Hindlimb muscle (tissue), 1 donor: ENCODE measurements at places on chromosomes 4 and X.

DNA sequence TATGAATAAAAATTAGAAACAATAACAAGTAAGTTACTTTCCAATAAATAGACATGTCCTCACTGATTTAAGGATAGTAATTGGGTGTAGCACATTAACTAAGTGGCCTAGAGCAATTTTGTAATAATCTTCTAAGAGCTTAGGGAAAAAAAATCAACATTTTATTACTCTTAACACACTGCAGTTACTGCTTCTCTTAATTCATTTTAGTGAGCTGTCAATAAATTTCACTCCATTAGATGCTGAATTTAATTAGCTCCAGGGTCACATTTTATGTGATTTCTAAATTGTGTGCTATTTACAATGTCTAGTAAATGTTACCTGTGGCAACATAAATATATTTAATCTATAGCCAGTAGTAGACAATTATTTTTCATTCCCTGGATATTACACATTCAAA lies 612.0 kb downstream of the C4orf33 start:
- DNase-seq = no peak

DNA sequence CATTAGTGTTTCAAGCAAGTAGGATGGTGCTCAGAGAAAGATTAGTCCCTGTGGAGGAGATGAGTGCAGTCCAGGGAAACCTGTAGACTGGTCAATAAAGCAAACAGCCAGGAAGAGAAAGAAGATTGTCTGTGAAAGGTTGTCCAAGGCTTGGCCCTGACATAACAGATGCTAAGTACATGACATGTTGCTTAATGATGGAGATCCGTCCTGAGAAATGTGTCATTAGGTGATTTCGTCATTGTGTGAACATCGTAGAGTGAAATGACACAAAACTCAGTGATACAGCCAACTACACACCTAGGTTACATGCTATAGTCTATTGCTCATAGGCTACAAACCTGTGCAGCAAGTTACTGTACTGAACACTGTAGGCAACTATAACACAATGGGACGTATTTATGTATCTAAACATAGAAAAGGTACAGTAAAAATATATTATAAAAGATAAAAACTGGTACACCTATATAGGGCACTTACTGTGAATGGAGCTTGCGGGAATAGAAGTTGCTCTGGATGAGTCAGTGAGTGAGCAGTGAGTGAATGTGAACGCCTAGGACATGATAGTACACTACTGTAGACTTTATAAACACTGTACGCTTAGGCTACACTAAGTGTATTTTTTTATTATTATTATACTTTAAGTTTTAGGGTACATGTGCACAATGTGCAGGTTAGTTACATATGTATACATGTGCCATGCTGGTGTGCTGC lies 9.0 kb upstream of the PRSS48 start:
- no peak for DNase-seq

DNA sequence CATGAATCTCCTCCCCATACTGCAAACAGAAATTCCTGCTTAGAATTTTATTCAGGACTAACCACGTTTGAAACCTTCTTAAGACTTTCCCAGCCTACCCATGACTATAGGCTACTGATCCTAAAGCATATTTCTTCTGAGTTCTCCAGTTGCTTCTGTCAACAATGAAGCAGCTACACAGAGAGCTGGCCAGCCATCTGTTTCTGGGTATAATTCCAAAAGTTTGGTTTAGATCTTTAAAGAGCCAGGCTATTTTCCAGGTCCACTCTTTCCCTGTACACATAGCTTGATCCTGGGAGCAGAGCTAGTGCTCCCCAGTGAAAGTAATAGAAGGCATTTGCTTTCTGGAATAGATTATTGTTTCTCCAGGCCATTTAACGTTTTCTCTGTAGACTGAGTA lies 4.0 kb upstream of the ITM2A start:
- DNase-seq = peak; percentile 40

GRCh38 chr4:95124906-95125504 lies 367.2 kb downstream of the BMPR1B start:
- peak; percentile 51 for DNase-seq

DNA sequence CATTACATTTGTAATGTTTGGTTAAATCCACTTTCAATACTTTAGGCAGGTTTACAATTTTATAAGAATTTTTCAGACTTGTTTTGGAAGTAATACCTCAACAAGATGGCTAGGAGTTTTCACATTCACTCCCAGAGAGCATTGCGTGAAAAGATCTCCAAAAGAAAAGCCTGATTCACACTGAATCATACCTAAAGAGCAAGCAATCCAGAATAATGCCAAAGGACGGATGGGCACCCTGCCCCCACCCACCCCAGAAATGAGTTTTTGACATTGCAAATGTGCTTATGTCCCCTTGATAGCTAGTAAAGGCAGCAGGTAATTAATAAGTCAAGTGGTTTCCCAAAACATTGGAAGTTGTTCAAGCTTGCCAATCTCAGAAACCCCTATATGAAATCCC lies 557.7 kb upstream of the TENM3 start:
- no peak for DNase-seq

DNA sequence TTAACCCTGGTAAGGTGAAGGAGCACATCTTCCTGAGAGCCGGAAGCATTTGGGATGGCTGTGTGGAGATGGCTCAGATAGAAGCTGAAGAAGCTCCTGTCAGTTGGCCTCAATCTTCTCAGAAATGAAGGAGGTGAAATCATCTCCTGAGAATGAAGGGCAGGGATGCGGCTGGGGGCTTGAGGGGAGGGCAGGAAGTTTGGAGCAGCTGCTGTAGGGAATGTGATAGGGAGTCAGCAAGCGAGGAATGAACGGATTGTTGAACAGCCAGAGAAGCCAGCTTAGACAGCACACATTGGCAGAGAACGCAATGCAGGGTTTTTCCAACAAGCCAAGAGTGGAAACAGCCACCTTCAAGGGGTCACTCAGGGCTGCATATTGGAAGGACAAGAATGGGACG lies 10.0 kb downstream of the KCNE5 start:
- DNase-seq = no peak

DNA sequence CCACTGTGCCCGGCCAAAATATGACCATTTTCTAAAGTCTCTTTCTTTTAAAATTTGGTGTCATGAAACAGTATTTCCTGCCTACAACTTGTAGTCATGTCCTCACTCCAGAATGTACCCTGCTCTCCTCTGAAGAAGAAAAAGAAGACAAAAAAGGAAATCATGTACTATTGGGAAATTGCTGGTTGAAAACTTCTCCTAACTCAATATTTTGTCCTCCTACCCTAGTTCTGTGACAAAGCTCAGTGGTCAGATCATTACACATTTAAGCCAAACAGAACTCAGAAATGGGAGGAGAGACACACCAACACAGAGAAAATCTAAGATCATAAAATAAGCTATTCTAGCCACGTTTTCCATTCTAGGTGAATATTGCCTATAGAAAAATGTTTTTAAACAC lies 127.7 kb downstream of the IRF2 start:
- DNase-seq = no peak

DNA sequence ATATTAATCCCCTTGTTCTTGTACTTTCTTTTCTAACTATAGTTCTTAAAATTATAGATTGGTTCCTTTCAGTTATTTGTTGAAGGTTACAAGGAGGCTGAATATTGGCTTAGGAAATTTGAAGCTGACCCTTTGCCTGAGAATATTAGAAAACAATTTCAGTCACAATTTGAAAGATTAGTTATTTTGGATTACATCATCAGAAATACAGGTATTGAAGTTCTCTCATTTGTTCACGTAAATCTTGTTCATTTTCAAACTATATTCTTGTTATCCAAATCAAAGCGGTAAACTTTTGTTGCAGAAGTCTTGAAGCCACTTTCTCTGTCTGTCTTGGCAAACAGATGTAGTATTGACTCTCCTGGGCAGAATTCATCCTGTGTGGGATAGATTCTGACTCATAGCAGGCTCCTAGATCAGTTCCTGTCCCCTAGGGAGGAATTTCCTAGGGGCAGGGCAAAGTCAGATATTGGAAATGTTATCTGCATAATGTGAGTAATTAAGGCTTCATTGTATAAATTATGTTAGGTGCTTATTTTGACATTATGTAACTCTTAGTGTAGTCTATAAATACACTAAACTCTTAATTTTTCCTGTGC lies 25.2 kb downstream of the PI4K2B start:
- no peak for DNase-seq
